ENCODE measurements at places on chromosomes 11 and 22.

- DNase-seq, result no peak
Observed at GRCh38 chr11:74678041-74678440, 53.2 kb downstream of the CHRDL2 start.

- DNase-seq, result no peak
Observed at GRCh38 chr11:33949252-33949913, 57.5 kb upstream of the LMO2 start.

- DNase-seq, result no peak
Observed at GRCh38 chr11:9629064-9629463, 34.8 kb upstream of the SWAP70 start.

- peak; percentile 9 for DNase-seq
Observed at GRCh38 chr11:16299884-16300782, 56.2 kb downstream of the SOX6 start.

GRCh38 chr11:44483919-44484610 is 81.4 kb upstream of the CD82 start:
- DNase-seq, result peak; percentile 49

Data from NCI-H82 (cell line).